Fibroblast of the conjunctiva (primary cell): ENCODE measurements at places on chromosomes 11 and 22.

DNA sequence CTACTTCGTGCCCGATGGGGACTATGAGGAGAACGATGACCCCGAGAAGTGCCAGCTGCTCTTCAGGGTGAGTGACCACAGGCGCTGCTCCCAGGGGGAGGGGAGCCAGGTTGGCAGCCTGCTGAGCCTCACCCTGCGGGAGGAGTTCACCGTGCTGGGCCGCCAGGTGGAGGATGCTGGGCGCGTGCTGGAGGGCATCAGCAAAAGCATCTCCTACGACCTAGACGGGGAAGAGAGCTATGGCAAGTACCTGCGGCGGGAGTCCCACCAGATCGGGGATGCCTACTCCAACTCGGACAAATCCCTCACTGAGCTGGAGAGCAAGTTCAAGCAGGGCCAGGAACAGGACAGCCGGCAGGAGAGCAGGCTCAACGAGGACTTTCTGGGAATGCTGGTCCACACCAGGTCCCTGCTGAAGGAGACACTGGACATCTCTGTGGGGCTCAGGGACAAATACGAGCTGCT is 751 bp downstream of the FIBIN start:
- no peak for DNase-seq

DNA sequence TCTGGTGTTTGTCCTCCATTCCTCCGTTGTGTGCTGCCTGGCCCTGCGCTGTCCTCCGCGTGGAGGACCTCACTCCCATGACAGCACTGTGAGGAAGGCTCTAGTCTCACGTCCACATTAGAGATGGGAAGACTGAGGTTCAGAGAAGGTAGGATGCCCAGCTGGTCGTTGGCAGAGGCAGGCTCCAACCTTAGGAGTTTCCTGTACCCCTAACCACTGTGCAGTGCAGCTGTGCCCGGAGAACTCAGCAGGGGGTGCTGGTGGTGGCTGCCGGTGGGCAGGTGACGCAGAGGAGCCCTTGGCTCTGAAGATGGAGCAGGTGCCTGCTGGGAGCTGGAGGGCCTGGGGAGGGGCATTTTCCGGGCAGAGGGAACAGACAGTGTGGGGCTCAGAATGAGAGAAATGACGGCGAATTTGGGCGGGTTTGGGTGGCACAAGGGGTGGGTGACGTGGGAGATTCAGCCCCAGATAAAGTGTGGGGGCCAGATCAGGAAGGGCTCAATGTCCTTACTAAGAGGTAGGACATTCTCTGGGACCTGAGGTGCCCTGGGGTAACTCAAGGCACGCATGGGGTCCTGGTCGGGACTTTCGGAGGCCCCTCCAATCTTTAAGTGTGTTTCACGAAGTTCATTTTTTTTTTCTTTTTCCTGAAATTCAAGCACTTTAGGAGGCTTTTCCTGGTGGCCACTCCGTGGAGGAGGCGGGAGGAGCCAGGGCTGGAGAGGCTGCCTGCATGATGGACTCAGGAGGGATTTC is 535.0 kb downstream of the TBC1D22A start:
- no peak for DNase-seq

DNA sequence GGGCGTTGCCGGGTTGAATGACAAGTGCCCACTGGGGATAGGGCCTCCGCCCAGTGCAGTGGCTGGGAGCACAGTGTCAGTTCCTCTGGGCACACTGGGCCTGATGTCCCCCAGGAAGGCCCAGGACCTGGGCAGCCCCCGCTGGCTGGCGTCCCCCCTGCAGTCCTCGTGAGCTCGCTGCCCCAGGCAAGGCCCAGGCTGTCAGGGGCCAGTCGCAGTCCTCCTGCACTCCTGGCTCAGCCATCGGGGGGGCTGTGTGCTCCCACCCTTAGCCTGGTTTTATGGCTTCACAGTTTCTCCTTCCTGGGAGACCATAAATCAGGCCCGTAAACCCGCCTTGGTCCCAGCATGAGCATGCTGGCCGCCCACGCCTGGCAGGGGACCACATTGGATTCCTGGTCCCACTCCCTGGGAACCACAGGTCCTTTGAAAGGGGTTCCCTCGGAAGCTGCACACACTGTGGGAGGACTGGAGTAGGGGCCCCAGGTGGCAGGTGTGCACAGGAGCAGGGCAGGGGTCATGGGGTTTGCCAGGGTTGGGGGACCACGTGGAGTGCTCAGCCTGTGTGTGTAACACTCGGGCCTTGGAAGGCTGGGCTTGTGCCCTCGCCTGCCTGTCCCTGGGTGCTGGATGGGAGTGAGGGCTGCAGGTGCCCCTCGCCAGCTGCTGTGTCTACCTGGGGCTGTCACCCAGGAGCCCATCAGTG is 113.6 kb downstream of the KCNQ1OT1 start:
- DNase-seq = no peak

GRCh38 chr11:111091321-111091938 is 154.1 kb upstream of the POU2AF2 start:
- no peak for DNase-seq

- peak; percentile 17 for DNase-seq
These were observed 670 bp downstream of the NEFH start for GRCh38 chr22:29480512-29481264.

DNA sequence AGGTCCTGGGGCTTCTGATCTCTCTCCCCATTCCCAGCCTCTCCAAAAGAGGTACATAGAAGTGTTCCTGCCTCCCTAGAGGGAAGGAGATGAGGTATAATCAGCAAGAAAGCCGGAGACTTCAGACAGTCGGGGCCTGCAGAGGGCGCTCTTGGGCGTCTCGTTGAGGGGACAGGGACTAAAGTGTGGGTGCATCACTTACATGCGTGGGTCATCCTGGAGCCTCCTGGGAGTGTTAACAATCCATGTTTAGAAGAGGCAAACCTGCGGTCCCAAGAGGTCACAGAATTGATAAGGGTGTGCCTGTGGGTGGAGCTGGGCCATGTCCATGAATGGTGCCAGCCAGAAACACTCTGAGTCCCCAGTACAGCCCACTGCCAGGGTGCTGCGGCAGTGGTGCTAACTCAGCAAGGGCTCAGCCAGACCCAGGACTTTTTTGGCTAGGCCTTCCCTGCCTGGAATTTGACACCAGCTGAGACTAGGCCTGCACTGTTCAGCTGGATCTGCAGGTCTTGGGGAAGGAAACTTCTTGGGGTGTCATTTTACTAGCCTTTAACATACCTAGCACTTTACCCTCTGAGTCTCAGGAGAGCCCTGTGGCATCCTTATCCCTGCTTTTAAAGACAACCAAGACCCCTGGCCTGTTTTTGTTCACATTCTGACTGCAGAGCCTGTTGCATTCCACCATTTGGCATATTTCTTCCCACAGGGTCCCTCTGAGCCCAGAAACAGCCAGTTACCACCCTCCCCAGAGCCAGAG is 5.5 kb downstream of the YDJC start:
- DNase-seq = no peak

DNA sequence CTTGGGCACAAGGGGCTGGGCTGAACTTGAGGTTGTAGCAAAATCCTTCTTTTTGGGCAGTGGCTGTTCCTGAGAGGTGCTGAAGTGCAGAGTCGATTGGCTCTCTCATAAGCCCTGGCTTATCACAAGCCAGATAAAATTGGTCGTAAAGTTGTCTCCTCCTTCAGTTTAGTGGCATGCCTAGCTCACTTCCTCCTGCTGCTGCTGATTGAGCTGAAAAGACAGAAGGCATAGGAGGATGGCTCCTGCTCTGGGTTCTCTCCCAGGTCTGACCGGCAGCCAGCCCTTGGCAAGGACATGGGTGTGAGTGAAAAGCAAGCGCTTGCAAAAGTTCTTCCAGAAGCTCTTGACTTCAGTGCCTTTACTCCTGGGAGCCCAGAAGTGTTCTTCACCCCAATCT is 83.9 kb downstream of the LDLRAD3 start:
- DNase-seq = no peak

GRCh38 chr11:61887839-61888494 is 3.4 kb downstream of the FADS3 start:
- DNase-seq = peak; percentile 69

DNA sequence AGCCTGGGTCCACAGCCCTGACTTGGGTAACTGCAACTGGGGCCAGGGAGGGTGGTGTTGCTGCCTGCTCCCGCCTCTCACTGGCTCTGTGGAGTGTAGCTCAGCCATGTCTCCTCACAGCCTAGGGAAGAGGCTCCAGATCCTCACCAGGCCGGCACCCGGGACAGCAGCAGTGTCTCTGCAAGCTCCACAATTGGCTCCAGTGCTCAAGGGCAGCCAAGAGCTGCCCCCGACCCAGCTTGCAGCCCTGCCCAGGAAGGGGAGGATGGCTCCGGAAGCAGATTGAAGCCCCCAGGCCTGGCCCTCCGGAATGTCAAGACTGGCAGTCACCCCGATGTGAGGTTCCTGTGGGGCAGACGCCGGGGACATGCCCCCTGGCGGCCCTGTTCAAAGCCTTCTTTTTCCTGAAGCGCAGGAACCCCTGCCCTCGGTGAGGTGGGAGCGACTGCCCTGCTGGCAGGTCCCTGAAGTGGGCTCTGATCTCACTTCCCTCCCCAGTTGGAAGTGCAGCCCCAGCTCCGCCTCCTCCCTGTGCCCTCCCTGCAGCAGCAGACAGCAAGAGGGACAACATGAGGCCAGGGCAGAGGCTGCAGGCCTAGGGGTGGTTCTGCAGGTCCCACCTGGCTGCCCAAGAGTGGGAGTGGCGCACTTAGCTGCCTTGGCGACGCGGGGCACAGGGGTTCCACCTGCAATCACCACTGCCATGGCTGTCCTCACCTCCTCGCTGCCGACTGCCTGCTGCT is 816.2 kb upstream of the LUZP2 start:
- no peak for DNase-seq

- DNase-seq = no peak
These were observed 8.6 kb upstream of the QSER1 start for GRCh38 chr11:32884023-32884422.

GRCh38 chr11:10581481-10582019 is 13.1 kb upstream of the LYVE1 start:
- DNase-seq = no peak

DNA sequence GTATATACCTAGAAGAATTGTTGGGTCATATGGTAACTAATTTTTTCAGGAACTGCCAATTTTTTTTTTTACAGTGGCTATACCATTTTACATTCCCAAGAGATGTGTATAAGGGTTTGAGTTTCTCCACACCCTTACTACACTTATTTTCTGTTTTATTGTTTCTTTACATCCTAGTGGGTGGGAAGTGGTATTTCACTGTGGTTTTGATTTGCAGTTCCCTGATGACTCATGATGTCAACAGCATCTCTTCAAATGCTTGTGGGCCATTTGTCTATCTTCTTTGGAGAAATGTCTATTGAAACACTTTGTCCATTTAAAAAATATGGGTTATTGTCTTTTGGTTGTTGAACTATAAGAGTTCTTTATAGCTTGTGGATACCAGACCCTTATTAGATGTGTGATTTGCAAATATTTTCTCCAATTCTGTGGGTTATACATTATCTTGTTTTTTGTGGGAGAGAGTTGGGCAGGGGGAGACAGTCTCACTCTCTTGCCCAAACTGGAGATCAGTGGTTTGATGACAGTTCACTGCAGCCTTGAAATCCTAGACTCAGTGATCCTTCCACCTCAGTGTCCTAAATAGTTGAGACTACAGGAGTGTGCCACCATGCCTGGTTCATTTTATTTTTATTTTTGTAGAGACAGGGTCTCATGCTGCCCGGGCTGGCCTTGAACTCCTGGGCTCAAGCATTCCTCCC is 30.3 kb upstream of the PISD start:
- no peak for DNase-seq

DNA sequence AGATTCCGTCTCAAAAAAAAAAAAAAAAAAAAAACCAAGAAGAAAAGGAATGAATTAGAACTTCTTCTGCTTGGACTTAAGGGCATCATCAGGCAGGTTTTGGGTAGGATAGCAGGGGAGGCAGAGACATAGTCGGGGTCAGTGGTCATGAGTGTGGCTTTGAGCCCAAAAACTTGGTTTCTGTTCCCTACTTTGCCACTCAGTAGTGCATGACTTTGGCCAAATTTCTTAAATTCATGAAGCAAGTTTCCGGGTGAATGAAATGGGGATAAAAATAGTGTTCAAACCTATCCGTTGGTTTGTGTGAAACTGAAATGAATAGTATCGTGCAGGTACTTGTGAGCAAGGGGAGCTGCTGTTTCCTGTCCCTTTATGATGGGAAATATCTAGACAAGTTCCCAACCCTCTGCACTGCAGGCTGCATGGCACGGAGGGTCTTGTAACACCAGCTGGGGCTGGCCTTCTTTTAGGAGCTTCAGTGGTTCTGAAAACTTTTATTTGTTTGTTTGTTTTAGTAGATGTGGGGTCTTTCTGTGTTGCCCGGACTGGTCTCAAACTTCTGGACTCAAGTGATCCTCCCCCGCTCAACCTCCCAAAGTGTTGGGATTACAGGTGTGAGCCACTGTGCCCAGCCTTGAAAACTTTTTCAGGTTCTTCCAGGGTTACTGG is 18.4 kb downstream of the NEAT1 start:
- no peak for DNase-seq

DNA sequence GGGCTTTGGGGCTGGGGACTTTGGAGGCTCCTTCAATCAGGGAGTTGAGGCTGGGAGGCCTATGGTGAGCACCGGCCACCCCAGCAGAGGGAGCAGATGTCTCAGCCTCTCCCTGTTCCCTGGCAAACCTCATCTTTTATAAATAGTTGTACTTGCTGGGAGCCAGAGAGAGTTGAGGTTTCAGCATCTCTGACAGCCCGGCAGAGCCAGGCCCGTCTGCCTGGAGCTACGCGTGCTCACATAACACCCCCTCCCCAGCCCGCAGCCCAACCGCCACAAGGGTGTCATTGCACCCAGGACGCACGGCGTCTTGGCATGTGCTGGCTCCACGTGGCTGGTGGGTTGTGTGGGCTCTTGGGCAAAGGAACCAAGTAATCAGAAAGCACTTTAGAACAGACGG is 127.1 kb downstream of the CHST1 start:
- DNase-seq = no peak

GRCh38 chr11:117917591-117918151 is 11.5 kb downstream of the TMPRSS13 start:
- DNase-seq = no peak

DNA sequence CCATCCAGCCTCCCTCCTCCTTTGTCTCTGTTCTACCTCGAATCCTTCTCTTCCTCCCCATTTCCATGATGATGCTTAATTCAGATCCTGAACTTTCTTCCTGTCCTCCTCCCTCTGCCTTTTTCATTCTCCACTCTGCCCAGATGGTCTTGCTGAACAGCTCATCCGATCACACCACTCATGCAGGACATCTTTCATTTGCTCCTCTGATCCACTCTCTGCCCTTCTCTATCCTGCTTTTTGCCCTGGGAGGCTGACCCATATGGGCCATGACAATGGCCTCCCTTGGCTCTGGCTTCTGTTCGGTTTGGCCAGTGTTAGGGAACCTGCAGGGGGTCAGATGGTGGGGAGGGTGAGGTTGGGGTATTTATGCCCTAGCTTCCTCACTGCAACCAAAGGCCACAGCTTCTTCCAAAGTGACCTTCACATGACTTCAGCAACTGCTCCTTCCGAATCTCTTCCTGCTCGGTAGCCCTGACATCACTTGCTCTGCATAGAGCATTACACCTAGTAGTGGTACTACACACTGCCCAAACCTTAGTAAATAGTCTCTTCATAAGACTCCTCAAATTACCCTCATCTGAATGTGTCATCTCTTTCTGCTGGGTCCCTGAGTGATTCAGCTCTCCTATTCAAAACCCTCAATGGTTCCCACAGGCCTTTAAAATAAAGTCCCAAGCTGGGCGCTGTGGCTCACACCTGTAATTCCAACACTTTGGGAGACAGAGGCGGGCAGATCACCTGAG is 32.7 kb upstream of the MICAL2 start:
- DNase-seq = no peak

- no peak for DNase-seq
These were observed 159.9 kb downstream of the FBXO7 start for GRCh38 chr22:32634421-32634981.

- DNase-seq = no peak
These were observed 27.3 kb upstream of the NFRKB start for GRCh38 chr11:129922674-129923073.

GRCh38 chr11:76495019-76495418 is 50.2 kb downstream of the EMSY start:
- no peak for DNase-seq
